ENCODE measurements at places on chromosomes 3 and 15.

GRCh38 chr3:195838714-195839113 is 27.0 kb upstream of the MUC4 start:
- DNase-seq = no peak

- DNase-seq = no peak
Observed at GRCh38 chr15:52112203-52112750, 298 bp downstream of the BCL2L10 start.

- peak; percentile 33 for DNase-seq
Observed at GRCh38 chr3:188584162-188584529, 430.2 kb downstream of the LPP start.

DNA sequence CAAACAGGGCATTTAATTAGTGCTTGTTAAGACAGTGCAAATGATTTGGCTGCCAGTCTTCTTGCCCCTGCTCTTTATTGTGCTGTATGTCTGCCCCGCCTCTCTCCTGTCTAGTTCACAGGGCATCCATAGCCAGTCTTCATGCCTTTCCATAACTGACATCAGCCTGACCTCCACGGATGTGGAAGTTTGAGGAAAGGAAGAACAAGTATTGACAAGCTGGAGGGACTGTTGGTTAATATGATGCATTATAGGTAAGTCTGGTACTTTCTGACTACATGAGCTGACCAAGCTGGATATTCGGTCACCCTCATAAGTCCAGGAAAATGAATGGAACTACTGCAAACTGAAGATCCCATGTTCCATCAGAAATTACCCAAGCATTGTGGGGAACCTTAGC is 325.9 kb downstream of the TIGIT start:
- DNase-seq = no peak

DNA sequence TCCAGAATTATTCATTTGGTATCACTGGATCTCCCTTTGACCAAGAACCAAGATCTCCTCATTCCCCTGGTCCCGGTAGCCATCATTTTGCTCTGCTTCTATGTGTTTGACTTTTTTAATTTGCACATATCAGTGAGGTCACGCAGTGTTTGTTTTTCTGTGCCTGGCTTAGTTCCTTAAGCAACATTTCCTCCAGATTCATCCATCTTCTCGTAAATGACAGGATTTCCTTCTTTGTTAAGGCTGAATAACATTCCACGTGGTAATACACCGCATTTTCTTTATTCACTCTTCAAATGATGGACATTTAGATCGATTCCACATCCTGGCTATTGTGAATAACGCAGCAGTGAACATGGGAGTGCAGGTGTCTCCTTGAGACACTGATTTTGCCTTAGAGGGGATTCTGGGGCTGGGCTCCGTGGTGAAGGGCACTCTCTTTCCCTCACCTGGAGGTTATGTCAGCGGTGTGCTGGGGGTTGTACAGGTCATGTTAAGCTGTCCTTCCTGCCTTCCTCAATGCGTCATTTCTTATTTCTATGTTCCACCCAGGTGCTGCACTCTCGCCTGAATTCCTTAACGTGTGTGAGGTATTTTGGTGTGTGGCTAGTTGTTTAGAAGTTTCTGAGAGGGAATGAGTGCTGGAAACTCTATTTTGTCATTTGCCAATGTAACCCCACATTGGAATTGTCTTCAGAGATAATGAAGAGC is 212.2 kb downstream of the LPP start:
- DNase-seq = no peak

DNA sequence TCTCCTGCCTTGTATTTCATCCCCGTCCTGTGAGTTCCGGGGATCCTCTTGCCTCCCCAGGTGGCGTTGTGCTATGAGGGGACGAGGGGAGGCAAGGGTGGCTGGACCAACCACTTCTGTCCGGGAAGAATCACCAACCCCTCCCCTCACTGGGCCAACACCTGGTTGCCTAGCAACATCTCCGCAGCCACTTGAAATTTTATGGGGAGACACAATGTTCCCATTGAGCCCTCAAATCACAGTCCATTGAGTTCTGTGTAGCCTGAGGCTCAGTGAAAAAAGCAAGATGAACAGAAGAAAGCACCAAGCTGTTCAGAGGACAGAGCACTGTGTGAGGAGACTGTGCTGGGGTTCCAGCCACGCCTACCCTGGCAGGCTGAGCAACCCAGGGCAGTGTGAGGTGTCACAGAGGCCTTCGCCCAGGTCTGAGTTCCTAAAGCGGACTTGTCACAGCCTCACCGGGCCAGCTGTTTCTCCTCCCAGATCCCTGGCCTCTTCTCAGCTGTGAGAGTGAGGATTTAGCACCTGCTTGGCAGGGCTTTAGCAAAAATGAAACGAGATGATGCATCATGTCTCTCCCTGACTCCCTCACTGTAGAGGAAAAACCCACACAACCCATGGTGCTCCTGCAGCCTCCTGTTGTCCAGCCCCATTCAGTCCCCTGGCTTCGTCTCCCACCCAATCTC is 76.8 kb downstream of the ATP2B2 start:
- no peak for DNase-seq

- no peak for DNase-seq
Observed at GRCh38 chr3:123347691-123348264, 101.1 kb downstream of the ADCY5 start.

DNA sequence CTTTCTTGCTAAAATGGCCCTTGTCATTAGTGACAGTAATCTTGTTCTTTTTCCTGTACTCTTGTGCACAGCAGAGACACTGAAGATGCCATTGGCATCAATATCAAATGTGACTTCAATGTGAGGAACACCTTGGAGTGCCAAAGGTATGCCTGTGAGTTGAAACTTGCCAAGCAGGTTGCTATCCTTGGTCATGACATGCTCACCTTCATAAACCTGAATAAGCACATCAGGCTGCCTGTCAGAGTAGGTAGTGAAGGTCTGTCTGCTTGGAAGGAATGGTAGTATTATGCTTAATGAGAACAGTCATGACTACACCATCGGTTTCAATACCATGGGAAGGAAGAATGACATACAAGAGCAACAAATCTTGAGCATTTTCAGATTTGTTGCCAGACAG is 6.3 kb upstream of the RAB5A start:
- no peak for DNase-seq

Data from HTR-8/SVneo (cell line).